ENCODE measurements at places on chromosomes 16 and 17.

- H3K27ac ChIP-seq, result no peak overlapping the region
- peaks cover 24% of the 10 kb centered on the region for H3K27me3 ChIP-seq
- H3K4me3 ChIP-seq, result no peak overlapping the region
- H3K36me3 ChIP-seq, result no peaks in the 10 kb centered on the region
These were observed 95.1 kb upstream of the ZFHX3 start for GRCh38 chr16:73143002-73143401.

DNA sequence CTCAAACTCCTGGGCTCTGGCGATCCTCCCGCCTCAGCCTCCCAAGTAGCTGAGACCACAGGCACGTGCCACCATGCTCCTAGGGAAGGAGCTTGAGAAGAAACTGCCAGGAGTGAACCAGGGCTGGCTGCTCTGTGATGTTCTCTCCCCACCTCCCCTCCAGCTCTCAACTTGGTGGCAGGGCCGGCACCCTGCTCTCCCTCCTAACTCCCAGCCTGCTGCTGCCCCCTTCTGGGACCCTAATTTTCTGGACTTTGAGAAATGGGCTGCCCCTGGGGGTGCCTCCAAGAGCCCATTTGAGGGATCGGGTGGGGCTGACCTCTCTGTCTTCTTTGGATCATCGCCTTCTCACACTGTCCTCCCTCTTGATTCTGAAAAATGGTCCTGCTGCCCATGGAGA, 14.9 kb upstream of the STAT3 start:
- no peak overlapping the region for H3K4me3 ChIP-seq
- peaks cover 74% of the 10 kb centered on the region for H3K4me1 ChIP-seq
- DNase-seq, result no peak
- H3K27ac ChIP-seq, result peak overlapping the region; percentile 82

GRCh38 chr17:69192754-69193153, 35.9 kb downstream of the ABCA10 start:
- H3K4me1 ChIP-seq, result no peaks in the 10 kb centered on the region
- H3K27ac ChIP-seq, result no peak overlapping the region
- no peaks in the 10 kb centered on the region for H3K27me3 ChIP-seq
- H3K36me3 ChIP-seq, result no peaks in the 10 kb centered on the region
- no peak overlapping the region for H3K4me3 ChIP-seq

GRCh38 chr17:33925649-33926048, 329.4 kb upstream of the CCL2 start:
- no peak for DNase-seq
- peaks cover 7% of the 10 kb centered on the region for H3K36me3 ChIP-seq
- H3K4me1 ChIP-seq, result no peaks in the 10 kb centered on the region
- H3K27ac ChIP-seq, result no peak overlapping the region
- no peaks in the 10 kb centered on the region for H3K27me3 ChIP-seq

DNA sequence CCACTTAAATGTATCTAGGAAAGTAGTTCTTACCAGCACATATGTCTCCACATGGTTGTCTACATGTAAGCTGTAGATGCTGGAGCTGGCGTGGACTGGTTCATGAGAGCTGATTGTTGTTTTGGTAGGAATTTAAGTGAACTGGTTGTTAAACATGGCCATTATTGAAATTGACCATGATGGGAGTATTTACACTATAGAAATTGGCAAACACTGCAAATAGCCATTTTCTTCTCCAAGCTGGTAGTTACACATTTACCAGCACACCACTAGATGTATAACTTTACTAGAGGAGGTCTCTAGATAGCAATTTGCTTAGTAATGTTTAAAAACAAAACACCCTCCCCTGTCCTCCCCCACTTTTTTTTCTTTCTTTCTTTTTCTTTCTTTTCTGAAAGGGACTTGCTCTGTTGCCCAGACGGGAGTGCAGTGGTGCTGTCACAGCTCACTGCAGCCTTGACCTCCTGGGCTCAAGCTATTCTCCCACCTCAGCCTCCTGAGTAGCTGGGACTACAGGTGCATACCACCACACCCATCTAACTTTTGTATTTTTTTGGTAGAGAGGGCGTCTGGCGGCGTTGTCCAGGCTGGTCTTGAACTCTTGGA, 24.2 kb downstream of the IGSF6 start:
- DNase-seq, result no peak
- peak overlapping the region; percentile 85 for H3K4me3 ChIP-seq
- H3K36me3 ChIP-seq, result peaks cover 52% of the 10 kb centered on the region
- H3K27ac ChIP-seq, result peak overlapping the region; percentile 98
- peaks cover 3% of the 10 kb centered on the region for H3K27me3 ChIP-seq
- peaks cover 68% of the 10 kb centered on the region for H3K4me1 ChIP-seq

DNA sequence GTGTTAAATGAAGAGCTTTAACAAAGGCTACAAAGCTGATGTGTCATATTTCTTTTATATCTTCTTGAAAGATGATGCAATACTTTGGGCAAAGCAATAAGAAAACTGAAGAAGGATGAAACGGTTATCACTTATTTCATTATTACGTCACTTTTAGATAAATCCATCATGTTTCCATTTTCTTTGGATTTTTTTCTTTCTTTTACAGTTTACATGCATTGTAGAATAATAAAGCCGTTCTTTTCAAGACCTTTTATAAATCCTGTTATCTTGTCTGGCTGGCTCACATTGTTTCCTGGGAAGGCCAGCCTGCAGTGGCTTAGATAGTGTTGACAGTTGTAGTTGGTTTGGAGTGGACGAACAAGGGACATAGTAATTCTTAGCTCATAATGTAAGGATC, 28.9 kb downstream of the TANC2 start:
- peaks cover 12% of the 10 kb centered on the region for H3K36me3 ChIP-seq
- no peak overlapping the region for H3K4me3 ChIP-seq
- H3K27ac ChIP-seq, result no peak overlapping the region
- H3K27me3 ChIP-seq, result peaks cover 2% of the 10 kb centered on the region
- DNase-seq, result no peak

GRCh38 chr16:50334106-50334975, 34.4 kb downstream of the BRD7 start:
- H3K27me3 ChIP-seq, result no peaks in the 10 kb centered on the region
- DNase-seq, result no peak
- peaks cover 30% of the 10 kb centered on the region for H3K36me3 ChIP-seq
- peak overlapping the region; percentile 62 for H3K27ac ChIP-seq

- H3K4me3 ChIP-seq, result no peak overlapping the region
- H3K27ac ChIP-seq, result no peak overlapping the region
- H3K36me3 ChIP-seq, result no peaks in the 10 kb centered on the region
- H3K4me1 ChIP-seq, result no peaks in the 10 kb centered on the region
These were observed 55.3 kb downstream of the ULK2 start for GRCh38 chr17:19812407-19812806.

DNA sequence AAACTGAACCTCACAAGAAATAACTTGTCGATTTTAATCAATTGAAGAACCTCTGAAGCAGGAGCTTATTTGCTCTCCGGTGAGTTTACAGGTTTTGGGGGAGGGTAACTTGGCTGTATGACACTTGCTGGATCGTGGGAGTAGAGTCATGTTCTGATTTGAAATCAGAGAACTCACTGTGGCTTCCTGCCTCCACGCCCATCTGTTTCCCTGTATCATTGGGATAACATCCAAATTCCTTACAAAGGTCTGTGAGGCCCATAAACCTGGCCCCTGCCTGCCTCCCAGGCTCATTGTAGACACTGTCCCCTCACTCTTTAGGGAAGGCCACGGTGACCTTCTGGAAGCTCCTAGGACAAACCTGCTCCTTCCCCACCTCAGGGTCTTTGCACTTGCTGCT, 48.3 kb downstream of the C17orf67 start:
- peaks cover 63% of the 10 kb centered on the region for H3K4me1 ChIP-seq
- H3K4me3 ChIP-seq, result peak overlapping the region; percentile 0
- DNase-seq, result peak; percentile 8
- peak overlapping the region; percentile 0 for H3K27ac ChIP-seq
- H3K27me3 ChIP-seq, result peaks cover 4% of the 10 kb centered on the region

GRCh38 chr16:85057212-85057889, 29.8 kb downstream of the KIAA0513 start:
- no peak overlapping the region for H3K4me3 ChIP-seq
- H3K27me3 ChIP-seq, result no peaks in the 10 kb centered on the region
- H3K27ac ChIP-seq, result no peak overlapping the region
- H3K36me3 ChIP-seq, result no peaks in the 10 kb centered on the region
- DNase-seq, result no peak

- peaks cover 6% of the 10 kb centered on the region for H3K27me3 ChIP-seq
- H3K4me3 ChIP-seq, result no peak overlapping the region
- H3K36me3 ChIP-seq, result peaks cover 12% of the 10 kb centered on the region
- H3K4me1 ChIP-seq, result peaks cover 17% of the 10 kb centered on the region
These were observed 22.5 kb downstream of the STAT5A start for GRCh38 chr17:42310787-42311215.

GRCh38 chr17:80267391-80267790, 6.7 kb downstream of the RNF213 start:
- peaks cover 2% of the 10 kb centered on the region for H3K4me1 ChIP-seq
- no peak for DNase-seq
- H3K36me3 ChIP-seq, result peaks cover 16% of the 10 kb centered on the region
